ENCODE measurements at places on chromosomes 4 and X.
A peak's percentile ranks its signal among the peaks of the same experiment; 100 is the strongest.

DNA sequence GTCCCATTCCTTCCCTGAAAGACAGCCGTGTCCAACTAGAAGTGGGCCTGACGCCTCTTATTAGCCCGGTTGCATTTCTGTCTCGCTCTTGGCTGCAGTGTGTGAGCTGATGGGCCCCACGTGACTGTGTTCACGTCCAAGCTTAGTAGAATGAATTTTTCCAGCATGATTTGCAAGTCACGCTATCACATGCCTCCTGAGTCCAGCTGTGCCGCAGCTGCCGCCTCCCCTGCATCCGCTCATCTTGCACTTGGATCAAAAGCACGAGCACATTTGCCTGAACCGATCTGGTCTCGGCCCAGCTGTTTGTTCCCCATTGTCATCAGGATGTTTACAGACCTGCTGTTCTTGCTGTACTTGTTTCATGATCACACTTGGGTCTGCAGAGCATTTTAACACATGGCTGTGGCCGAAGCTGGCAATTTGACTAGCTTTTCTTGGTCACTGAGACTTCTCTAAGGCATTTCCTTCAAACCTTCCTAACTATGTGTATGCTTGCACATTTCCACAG lies 126.5 kb downstream of the KIT start:
- DNase-seq, result no peak

DNA sequence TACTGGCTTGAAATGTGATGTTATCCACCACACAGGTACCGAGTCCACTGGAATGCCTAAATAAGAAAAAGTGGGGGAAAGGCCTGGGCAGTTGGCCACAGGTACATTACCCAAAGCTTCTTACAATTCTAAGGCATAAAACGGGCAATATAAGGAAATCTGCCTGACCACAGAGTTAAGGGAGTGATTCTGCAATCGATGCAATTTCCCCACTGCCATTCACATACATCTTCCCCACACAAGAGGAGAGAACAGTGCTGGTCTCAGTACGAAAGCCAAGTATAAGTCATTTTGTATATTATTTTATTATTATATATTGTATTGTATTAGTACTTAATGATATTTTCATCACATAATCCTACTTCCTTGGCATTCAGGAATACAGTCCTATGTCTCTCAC lies 30.6 kb downstream of the RFC1 start:
- DNase-seq, result no peak

GRCh38 chr4:173264245-173264644 lies 69.9 kb downstream of the HMGB2 start:
- DNase-seq, result no peak

DNA sequence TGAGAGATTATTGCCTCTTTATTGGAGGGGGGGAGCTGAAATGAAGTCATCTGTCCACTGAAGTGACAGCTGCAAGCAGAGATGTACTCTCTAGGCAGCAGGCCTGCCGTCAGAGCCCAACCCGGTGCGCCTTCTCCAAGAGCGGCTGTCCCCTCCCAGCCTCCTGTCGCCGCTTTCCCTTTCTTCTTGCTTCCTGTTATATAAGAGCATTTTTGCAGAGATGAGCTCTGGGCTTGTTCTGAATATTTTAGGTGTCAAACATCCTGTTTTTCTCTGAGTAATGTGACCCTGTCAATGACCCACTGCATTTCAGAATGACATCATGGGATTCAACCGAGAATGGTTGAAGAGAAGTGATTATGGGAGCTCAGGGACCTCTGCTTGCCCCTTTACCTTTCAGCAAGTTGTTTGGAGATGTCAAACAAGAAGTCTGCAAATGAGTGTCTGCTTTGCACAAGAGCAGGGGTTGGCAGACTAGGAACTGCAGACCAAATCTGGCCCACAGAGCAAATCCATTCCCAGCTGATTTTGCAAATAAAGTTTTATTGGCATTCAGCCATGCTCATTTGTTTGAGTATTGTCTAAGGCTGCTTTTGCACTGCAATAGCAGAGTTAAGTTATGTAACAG lies 79.9 kb downstream of the SLC9A6 start:
- DNase-seq, result peak; percentile 21

DNA sequence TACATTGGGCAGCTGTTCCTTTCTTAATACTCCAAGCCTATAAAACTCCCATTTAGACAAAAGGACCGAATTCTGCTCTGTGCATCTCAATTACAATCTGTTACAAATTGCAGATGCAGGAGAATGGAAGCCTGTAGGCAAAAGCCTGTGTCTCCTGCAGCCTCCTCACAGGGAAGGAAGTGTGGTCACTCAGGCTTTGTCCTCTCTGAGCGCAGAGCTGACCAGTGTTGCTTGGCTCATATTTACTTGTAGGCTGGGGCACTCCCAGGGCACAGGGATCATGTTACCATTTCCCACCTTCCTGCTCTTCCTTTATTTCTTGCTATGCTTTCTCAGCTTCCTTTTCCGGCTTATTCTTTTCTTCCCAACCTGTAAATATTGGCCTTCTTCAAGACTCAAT lies 15.7 kb downstream of the SUPT20HL2 start:
- DNase-seq, result no peak

Measured in stimulated activated naive CD4-positive, alpha-beta T cell (primary cell).